Stimulated activated CD8-positive, alpha-beta memory T cell treated with anti-CD3 and anti-CD28 coated beads, Interleukin-15, amount 100 ng/mL, for 1 hour (primary cell): ENCODE measurements at places on chromosomes 5 and 9.
A peak's percentile ranks its signal among the peaks of the same experiment; 100 is the strongest.

- no peak for DNase-seq
Measured at GRCh38 chr5:160018945-160019625, 10.1 kb downstream of the TTC1 start.

DNA sequence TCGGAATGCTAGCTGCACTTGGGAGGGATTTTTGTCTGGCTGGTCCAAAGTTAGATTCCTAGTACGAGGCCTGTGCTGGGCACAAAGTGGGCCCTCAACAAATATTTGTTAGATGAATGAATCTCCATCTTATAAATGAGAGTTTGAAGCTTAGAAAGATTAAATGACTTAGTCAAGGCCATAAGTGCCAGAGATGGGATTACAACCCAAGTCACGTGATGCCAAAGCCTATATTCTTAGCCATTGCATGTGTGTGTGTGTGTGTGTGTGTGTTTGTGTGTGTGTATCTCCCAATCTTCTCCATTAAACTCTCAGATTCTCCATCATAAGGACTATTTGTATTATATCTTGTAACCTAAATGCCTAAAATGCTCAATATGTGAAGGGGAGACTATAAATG, 130.8 kb upstream of the MAP1B start:
- DNase-seq: no peak

DNA sequence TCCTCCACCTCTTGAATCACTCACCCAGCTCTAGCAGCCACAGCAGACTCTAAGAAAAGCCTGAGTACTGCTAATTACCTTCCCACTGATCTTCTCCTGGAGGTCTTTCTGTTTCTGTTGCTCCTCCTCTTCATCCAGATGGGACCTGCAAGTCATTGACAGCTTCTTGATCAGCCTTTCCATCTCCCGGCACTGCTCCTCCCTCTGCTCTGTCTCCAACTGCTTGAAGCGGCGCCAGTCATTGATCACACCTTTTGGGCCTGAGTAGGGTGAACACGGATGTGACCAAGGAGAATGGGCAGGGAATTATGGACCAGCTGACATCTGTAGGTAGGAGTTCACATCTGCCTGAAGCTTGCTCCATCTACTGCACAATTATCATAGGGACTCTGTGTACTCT, 5.5 kb downstream of the PDCL start:
- no peak for DNase-seq

GRCh38 chr9:126131066-126132010, 195.3 kb upstream of the MVB12B start:
- no peak for DNase-seq

DNA sequence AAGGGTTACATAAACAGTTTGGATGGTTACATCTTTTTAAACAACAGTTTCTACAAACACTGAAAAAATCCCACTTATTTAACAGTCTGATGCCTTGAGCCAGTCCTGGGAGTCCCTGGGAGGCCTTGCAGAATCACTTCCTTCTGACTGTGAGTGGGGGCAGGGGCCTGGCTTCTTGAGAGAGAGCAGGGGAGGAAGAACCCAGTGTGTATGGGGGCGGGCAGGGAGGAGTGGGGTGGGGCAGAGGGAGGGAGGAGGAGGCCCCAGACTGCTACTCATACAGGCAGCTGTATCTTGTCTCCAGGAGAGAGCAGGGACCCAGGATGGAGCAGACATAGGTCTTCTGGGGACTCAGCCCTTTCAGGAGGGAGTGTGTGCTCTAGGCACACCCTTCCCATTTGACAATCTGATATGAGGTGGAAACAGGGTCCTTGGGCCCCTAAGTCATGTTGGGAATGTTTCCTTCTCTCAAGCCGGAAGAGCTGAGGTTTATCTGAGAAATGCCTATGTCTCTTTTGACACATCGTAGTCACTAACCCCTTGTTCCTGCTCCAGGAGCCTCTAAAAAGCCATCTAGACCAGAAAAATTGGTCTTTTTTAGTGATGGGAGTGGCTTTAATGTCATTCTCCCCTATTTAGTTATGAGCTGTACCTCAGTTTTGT, 52.8 kb downstream of the IRF1 start:
- DNase-seq: peak; percentile 31

DNA sequence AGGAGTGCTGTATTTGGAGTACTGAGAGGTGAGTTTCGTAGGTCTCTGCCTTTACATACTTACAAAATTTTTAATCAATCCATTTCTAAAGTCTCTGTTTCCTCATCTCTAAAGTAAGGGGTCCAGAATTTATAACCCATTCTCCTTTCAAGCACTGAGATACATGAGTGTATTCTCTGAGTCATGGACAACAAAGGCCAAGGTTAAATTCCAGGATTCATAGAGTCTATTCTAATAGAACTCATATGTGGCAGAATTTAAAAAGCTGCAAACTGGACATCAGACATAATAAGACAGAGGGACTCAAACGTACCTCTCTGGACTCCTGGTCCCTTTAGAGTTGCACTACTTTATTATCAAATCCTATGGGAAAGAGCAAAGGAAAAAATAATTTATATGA, 112.5 kb upstream of the SLIT3 start:
- DNase-seq: no peak

GRCh38 chr9:110887276-110887675, 151.0 kb downstream of the LPAR1 start:
- DNase-seq: no peak

GRCh38 chr9:126564716-126565115, 49.0 kb upstream of the LMX1B start:
- no peak for DNase-seq

- no peak for DNase-seq
Measured at GRCh38 chr5:39484673-39485072, 59.9 kb upstream of the DAB2 start.

- DNase-seq: no peak
Measured at GRCh38 chr9:105066275-105066865, 138.4 kb upstream of the ABCA1 start.

- DNase-seq: no peak
Measured at GRCh38 chr5:98455665-98456064, 317.8 kb upstream of the RGMB start.

GRCh38 chr9:89340332-89340731, 22.0 kb downstream of the SECISBP2 start:
- DNase-seq: no peak

DNA sequence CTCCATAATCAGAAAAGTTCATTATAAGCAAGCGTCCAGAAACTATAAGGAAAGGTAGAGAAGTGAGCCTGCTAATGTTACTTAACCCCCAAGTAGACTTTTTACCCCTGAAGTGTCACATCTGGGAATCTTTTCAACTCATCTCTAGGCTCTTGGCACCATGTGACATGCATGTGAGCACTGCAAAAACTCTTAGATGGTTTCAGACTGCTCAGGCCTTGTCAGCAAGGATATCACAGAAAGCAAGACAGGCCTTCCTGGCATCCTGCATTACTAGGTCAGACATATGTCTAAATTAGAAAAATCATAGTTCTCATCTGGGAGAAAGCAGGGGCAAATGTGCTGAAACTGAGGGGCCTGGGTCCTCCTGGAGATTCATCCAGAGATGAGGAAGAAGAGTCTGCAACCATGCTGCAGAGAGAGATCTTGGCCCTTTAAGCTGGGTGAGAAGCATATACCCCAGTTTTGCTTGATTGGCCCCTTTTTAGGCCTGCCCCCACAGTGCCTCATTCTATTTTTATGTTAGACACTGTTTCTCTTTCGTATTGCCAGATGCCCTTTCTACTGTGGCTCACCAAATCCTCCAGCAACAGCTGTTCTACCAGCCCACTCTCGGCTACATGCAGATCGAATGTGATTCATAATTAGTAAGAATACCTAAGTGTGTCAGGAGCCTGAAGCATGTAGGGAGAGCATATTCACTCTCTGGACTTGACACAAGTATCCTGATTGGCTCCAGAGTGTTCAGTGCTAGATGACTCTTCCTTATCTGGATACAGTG, 19.0 kb downstream of the TMEM8B start:
- DNase-seq: no peak

DNA sequence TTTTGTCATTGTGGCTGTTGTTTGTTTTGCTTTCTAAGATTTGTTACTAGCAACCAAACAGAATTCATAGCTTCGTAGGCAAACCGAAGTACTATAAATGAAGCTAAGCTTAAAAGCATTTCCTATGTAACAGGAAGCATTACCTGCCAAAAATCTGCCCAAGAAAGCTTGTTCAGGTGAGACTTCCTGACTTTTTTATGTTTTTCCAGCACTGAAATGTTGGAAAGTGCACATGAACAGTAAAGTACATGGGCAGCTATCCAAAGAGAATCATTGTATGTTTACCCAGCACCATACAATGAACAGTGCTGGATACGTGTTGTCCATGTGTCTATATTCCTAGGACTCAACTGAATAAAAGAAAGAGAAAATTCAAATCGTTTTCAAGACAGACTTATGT, 247.1 kb downstream of the NFIB start:
- DNase-seq: no peak

DNA sequence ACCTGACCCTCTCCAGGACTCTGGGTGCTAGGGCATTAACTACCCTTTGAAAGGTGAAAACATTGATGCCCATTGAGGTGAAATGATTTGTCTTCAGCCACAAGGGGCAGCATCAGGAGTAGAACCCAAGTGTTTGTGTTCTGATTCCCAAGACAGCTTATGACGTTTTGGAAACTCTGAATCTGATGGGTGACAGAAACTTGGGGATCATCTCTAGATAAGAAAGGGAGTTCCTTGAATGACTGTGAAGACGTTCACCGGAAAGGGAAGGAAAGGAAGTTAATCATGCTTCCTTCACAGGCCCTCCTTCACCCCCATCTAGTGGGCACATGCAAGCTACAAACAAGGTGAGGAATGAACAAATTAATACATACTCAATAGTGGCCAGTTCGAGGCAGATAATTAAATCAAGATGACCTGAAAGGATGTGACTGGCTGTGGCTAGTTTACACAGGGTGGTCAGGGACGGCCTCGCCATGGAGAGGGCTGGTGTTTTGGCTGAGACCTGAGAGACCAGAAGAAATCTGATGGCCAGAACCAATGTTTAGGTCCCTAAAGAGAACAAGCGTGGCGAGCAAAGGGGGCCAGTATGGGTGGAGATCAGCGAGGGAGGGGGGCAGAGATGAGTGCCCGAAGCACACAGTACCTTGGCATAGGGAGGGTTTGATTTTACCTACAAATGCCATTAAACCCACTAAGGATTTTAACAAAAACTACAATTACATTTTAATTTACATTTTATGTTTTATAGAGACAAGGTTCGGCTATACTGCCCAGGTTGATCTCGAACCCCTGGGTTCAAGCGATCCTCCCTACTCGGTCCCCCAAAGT, 937 bp upstream of the SLC26A2 start:
- peak; percentile 11 for DNase-seq

- DNase-seq: no peak
Measured at GRCh38 chr9:4842734-4843133, 50.0 kb downstream of the RCL1 start.

GRCh38 chr5:80653502-80653901, 950 bp upstream of the MSH3 start:
- DNase-seq: no peak

DNA sequence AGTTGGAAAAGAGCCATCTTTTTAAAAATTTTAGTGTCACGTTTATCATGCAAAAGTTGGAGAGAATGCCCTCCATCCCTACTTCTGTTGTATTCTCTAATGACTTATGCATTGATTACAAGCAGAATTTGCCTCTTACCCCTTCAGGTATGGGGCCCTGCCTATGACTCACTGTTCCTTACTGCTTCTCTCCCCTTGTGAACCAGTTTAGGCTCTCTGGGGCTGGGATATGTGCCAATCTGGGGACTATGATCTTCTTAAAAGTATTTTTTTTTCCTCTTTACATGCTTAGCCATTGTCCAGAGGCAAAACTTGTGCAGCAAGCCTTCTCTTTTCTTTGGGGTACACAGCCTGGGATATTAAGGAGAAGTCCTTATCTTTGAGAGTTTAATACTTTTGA, 37.4 kb downstream of the CAMK4 start:
- DNase-seq: no peak

DNA sequence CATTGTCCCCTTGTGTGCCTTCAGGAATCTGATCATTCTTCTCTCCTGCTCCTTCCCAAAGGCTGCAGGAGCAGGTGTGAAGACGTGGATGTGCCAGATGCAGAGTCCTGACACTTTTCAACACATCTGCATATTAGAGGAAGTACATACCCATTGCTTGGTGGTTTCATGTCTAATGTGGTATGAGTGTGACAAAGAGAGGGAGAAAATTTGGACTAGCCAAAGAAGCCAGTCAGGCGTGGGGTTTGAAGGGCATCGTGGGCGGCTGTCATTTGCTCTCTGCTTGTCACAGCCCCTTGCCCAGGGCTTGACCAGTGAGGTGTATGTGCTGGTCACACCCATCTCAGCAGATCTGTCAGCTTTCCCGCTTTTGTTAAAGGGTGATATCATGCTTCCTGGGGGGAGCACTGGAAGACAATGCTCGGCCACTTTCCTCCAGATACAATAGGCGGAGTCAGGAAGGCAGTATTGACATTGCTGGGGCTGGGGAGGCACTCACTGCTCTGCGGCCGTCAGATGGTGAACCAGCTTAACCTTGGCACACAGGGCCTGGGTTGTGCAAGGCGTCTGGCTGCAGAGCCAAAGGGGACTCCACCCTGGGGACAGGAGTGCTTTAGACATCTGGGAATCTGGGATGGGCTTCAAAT, 8.6 kb downstream of the TEK start:
- no peak for DNase-seq

DNA sequence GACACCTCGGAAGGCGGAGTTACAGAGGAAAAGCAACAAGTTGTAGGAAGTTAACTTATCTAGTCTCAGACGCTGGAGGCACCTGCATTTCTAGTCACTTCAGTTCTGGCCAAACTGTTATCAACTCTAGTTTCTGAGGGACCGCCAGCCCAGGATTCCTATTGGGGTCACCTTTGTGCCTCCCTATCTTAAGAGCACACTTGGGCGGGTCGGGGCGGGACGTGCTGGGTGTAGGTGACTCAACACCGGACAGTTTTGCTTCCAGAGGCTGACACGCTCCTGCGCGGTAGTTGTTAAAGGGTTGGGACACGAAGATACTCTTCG, 679 bp upstream of the KDM4C start:
- DNase-seq: no peak

- no peak for DNase-seq
Measured at GRCh38 chr9:12818431-12819000, 43.7 kb downstream of the LURAP1L start.

- DNase-seq: no peak
Measured at GRCh38 chr9:121821326-121821725, 169.9 kb downstream of the DAB2IP start.

DNA sequence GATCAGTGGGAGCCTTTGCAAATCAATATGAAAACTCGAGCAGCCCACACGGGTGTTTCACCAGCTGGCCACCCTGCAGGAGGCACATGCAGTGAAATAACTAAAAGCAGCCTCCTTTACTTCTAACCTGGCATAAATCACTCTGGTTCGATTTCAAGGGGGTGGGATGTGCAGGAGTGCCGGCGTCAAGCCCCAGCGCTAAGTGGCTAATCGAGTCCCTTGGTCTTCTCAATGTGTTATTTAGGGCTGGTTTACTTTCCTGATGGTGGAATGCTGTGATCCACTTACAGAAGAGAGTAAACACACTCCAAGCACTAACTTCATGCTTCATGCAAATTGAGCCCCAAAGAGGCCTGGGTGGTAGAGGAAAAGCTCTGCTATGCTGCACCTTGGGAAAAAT, 109.4 kb downstream of the TMEM174 start:
- DNase-seq: no peak

GRCh38 chr5:14628346-14628745, 36.2 kb upstream of the OTULIN start:
- DNase-seq: peak; percentile 35

- no peak for DNase-seq
Measured at GRCh38 chr5:153952893-153953292, 85.8 kb downstream of the FAM114A2 start.

GRCh38 chr5:94313696-94314095, 304.7 kb downstream of the KIAA0825 start:
- DNase-seq: no peak
